T-cell (primary cell): ENCODE measurements at places on chromosomes 2 and 18. TPM values are rescaled to one million over a fixed set of nuclear protein-coding genes. Genes with fewer than 3 reads are reported as not detected.

Gene CNDP1
- 0.16 TPM for total RNA-seq

Gene ARPC2
- 347 TPM for total RNA-seq

Gene HAAO
- 0.72 TPM for total RNA-seq

Gene SNED1
- 82.5 TPM for total RNA-seq

Gene SCRN3
- total RNA-seq, result 14.8 TPM

Gene B3GNT2
- total RNA-seq, result 42.3 TPM

Gene IL1R2
- not detected for total RNA-seq
